ENCODE measurements at places on chromosomes 3 and 15.

GRCh38 chr15:63908991-63909390 lies 75.2 kb upstream of the HERC1 start:
- DNase-seq = peak; percentile 29

DNA sequence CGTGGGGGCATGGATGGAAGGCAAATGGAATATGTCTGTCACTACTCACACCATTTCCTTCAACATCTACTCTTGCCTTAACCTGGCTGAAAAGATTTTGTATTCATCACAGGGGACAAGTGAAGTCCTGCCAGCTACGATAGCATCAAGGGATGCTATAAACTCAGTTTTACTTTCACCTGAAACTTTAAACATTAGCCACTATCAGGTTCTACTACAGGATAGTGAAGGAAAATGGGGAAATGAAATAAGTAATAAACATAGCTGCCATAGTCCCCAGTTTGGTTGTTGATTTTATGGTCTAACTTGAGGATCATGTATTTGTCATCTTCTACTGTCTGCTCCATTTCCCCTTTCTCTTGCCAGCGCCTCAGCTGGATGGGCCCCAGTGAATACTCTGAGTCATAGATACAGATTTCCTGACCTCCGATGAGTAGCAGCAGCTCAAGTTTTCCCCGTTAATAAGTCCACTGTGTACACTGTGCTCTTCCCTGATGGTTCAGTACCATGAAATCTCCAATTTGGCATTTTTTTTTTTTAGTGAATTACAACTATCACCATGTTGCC lies 338.2 kb upstream of the SLCO3A1 start:
- DNase-seq = peak; percentile 93

GRCh38 chr15:58551764-58552504 lies 120.1 kb downstream of the LIPC start:
- peak; percentile 93 for DNase-seq

DNA sequence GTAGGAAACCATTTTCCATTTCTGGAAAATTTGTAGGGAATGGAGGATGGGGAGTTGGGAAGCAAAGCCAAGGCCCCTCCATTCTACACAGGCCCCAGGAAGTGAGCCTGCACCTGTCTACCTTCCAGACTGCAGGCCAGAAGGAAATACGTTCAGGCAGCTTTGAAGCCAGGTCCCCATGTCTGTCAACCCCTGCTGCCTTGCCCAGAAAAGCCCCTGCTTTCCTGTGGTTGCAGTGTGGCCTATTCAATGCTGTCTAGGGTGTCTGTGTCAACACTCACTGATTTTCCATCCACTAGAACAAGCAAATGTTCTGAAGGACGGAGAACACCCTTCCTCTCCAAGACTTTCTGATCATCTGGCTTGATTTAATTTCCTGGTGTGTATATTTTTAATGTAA lies 281.9 kb downstream of the TLE3 start:
- DNase-seq = no peak

DNA sequence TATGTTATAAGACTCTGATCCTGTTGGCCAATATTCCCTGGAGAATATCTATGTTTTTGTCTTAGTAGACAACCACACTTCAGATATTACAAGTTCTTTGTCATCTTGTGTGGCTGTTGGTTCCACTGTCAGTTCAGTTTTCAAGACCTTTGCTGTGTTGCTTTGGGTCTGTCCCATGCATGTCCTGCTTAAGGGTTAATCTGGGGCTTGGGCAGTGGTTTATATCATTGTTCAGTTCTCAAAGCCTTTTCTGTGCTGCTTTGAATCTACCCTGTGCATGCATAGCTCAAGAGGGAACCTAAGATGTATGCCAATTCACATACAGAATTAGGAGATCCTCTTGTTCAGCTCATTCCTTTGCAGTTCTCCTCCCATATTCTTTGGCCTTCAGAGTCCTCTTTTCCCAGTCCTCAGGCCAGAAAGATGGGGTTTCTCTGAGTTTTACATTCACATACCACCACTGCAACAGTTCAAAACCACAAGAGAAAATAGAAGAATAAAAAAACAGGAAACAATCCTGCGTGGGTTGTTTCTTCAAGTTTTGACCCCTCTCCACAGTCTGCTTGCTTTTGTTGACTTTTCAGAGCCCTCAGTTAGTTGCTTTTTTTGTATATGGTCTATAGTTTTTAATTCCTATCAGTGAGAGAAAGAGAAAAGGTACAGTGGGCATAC lies 21.6 kb downstream of the BUB1B start:
- no peak for DNase-seq

DNA sequence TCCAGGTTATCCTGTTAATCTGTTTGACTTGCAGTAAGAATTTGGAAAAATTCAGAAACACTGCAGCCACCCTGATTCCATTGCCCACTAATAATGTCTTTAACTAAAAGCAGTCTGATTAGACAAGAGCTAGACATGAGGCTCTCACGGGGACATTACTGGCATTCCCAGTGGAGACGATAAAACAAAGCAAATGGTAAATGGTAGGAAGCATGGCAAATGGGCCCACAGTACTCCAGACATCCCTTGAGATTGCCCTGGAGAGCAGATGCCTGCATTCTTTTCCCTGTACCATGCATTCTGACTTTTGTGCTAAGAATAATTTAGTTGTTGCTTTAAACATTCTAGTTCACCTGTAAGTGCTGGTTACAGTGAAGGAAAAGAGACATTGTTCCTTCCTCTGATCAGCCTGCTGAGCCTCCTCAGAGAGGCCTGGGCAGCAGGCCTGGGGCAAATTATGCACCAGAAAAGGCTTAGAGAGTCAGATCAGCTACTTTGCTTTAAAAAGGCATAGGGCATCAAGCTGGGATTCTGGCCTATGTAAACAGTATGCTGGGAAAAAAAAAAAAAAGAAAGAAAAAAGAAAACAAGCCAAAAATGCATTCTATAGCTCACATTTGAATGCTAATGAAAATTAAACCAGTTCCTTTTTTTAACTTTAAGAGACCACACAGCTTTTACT lies 204.6 kb downstream of the GABRG3 start:
- no peak for DNase-seq

GRCh38 chr3:94372026-94372425 lies 309.2 kb downstream of the NSUN3 start:
- DNase-seq = no peak

- DNase-seq = no peak
Observed at GRCh38 chr3:22451501-22451900, 700.5 kb upstream of the ZNF385D start.

GRCh38 chr15:98803228-98804056 lies 155.1 kb downstream of the IGF1R start:
- DNase-seq = peak; percentile 52

DNA sequence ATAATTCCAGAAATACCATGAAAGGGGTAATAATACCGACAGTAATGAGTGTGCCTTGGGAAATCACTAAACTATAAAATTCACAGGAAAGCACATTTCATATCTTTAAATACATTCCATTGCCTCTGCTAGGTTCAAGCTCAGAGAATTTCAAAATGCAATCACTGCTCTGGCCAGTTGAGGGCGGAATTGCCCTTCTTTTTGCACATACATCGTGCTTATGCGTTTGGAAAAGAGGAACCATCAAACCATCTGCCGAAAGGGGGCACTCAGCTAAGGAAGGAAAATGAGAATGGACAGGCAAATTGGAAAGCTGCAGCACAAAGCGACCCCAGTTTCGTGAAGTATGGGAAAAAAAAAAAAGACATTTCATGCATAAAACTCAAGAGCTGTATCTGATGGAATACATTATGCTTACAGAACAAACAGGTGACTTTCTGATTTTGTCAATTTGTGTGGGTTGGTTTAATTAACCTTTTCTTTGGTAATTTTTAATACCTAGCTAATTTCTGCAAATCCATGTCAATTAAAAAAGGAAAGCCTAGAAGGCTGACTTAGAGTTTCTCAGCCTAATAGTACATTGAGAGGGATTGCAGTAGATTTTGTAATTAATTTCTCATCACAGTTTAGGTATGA lies 61.4 kb downstream of the TUSC7 start:
- peak; percentile 82 for DNase-seq

DNA sequence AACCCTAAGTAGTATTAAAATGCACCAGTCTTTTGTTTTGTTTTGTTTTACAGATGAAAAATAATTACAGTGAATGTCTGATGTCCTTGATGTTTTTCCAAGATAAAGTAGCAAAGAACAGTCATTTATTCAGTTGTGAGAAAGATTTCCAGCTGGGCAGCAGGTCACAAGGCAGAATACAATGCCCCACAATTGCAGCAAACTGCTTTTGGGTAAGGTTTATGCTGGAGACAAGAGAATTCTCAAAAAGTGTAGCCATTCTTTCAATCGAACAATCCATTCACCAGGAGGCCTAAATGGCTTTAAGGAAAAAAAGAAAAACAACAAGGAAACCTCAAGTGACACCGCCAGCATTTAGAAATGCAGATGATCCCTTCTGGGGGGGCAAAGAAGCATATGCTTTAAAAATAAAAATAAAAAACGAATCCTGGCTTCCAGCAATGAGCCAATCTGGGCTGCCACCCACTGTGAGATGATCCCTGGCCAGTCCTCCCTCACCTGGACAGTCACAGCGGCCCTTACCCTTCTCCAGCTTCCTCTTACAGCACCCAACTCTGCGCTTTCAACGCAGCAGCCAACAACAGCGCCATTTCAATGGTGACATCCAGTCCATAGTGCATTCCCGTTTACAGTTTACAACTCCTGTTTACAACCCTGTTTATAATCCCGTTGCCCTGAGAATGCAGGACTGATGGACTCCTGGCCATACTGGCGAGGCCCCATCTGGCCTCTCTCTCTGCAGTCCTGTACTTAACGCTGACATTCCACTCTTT lies 25.7 kb upstream of the WNT5A start:
- DNase-seq = no peak

DNA sequence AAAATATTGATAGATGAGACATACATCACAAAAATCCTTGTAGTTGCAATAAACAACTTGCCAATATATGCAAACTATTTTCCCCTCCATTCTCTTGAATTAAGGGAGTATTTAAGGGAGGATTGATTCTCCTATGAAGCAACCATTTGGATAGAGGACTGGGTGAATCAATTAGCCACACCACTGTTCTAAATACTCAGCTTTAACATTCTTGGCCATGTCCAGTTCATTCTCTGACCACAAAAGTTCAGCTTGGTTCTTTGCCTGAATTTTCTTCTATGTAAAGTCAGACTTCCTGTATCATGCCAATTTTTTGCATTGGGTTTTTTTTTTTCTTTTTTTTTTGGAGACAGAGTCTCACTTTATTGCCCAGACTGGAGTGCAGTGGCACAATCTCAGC lies 15.8 kb upstream of the SEC11A start:
- peak; percentile 76 for DNase-seq

DNA sequence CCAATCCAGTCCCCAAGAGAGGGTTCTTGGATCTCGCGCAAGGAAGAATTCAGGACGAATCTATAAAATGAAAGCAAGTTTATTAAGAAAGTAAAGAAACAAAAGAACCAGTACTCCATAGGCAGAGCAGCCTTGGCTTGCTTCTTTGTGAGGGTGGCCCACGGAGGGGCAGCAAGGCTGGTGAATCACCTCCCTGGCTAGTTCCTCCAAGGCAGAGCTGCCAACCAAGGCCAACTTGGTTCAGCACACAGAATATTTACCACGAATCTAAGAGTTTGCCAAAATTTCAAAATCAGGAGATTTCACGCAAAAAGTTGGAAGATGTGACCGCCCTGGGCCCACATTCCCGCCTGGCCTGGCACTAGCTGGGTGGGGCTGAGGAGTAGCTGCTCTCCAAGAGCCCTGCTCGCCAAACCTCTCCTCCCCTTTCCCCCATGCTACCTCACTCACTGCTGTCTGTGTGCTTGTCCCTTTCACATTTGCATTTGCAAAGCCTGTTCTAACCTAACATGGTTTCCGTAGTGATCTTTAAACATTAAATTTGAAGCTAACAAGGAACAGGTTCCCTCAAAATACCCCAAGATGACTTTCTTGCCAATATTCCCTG lies 26.2 kb upstream of the DCUN1D1 start:
- no peak for DNase-seq

- DNase-seq = no peak
Observed at GRCh38 chr15:78193731-78194567, 40.4 kb downstream of the ACSBG1 start.

GRCh38 chr3:55440104-55440708 lies 46.9 kb downstream of the WNT5A start:
- peak; percentile 22 for DNase-seq

DNA sequence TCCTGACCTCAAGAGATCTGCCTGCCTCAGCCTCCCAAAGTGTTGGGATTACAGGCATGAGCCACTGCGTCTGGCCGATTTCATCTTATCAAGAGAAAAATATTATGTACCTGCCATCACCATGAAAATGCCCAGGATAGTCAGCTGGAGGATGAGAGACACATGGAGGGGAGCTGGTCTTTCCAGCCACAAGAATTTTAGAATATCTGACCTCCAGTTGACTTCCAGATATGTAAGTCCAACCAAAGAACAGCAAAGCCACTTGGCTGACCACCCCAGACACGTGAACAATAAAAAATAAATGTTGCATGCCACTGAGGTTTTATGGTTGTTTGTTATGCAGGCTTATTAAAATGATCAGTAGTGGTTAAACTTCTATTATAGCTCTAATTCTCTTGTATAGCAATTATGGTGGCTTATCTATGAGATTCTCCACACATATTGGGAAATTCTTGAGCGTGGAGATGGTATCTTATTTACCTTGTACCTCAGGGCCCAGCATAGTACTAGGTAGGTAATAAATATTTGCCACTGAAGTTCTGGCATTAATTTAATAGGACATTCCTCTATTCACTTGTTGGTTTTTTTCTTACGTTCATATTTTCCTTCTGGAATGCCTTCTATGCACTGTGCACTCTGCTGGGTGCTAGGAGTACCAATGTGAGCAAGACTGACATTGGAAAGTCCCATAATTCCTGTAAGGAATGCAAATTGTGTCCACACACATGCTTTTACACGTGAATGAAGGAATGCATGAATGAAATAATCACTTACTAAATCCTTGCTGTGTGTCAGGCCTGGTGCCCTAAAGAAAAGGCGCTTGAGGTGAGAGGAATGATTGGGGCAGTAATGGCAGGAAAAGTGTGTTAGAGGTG lies 77.6 kb downstream of the EDEM1 start:
- DNase-seq = peak; percentile 59

- DNase-seq = peak; percentile 82
Observed at GRCh38 chr15:61227269-61227949, 1.7 kb downstream of the RORA start.

GRCh38 chr3:109642025-109642424 lies 304.7 kb upstream of the DPPA4 start:
- no peak for DNase-seq

- DNase-seq = no peak
Observed at GRCh38 chr3:134231131-134231530, 19.5 kb downstream of the RYK start.

- DNase-seq = no peak
Observed at GRCh38 chr15:70240082-70240481, 142.4 kb upstream of the TLE3 start.

DNA sequence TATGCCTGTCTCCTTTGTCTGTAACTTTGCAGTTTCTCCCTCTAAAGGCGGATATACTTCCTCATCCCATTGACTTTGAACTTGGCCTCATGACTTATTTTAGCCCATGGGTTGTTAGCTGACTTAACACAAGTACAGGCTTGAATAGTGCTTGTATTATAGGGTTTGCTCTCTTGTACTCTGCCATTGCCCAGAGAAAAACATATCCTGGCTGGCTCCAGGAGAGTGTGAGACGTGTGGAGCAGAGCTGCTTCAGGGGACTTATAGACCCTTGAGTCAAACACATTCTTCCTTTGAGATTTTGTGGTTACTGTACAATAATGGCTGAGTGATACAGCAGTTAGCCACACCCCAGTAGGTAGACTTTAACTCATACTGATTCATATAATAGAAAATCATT lies 124.0 kb downstream of the RAP2B start:
- DNase-seq = no peak

GRCh38 chr3:14145236-14145635 lies 20.4 kb downstream of the TMEM43 start:
- no peak for DNase-seq

GRCh38 chr15:64369078-64369607 lies 12.1 kb downstream of the PCLAF start:
- no peak for DNase-seq
